ENCODE measurements at places on chromosomes 7 and 10.

DNA sequence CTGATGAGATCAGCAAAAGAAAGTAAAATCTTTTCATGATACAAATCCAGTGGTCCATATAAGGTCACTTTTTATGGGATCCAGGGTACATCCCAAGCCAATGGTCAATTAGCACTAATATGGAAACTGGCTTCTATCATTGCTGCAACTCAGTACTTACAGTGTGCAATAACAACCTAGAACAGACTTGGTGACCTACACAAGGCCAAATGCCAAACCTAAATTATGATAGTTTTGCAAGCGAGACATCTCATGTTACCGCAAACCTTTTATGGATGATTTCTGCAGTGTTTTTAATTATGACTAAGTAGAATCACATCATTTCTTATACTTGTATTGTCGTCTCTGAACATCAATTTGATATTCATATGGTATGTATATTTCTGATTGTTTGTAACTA is 583.5 kb upstream of the SEMA3D start:
- DNase-seq = no peak

DNA sequence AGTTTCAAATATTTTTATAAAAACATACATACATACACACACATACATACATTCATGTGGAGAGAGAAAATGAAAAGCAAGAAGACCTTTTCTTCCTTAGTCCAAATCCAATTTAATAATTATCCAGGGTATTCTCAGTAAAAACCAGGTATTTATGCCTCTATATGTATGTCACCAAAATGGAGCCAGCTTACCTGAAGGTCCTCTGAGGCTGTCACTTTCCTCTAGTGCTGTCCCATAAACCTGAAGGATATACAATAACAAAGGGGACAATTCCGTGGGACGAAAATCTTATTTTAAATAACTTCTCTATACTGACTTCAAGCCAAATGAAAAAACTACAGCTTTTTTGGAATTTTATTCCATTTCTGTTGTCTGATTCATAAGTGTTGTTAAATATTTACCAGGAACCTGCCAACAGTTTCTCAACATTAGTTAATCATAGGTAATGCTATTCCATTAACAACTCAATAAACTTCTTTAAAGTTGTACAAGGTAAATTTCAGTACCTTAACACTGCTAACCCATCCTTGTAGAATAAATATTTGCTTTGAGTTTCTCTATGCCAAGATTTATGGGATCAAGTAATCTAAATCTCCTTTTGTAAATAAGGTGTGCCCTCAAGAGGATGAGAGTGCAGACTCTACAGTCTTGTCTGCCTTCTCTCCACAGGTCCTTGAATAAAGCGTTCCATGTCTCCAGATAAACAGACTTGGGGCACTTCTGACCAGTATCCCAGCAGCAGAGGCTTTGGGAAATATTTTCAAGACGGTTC is 260.3 kb downstream of the AHR start:
- DNase-seq = no peak

- DNase-seq = no peak
Observed at GRCh38 chr10:48503293-48503911, 101.5 kb downstream of the ARHGAP22 start.

DNA sequence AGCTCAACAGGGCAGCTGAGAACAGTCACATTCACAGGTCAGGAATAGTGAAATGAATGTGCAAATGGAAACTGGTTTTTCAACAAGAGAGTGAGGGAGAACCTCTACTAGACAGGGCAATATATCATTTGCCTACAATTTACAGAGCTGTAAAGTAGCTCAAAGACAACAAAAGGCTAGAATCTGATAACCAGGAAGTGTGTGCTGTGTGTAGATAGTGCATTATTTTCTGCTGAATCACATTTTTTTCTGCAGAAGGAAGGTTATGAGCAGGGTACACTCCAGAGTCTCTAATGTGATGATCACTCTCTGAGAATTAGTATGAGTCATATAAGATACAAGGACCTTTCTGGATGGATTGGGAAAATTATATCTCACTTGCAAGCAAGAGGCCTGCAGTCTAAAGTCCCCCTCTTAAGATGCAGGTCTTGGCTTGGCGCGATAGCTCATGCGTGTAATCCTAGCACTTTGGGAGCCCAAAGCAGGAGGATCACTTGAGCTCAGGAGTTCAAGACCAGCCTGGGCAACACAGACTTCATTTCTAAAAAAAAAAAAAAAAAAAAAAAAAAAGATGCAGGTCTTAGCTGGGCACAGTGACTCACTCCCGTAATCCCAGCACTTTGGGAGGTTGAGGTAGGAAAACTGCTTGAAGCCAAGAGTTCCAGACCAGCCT is 59.9 kb upstream of the COBL start:
- DNase-seq = no peak

DNA sequence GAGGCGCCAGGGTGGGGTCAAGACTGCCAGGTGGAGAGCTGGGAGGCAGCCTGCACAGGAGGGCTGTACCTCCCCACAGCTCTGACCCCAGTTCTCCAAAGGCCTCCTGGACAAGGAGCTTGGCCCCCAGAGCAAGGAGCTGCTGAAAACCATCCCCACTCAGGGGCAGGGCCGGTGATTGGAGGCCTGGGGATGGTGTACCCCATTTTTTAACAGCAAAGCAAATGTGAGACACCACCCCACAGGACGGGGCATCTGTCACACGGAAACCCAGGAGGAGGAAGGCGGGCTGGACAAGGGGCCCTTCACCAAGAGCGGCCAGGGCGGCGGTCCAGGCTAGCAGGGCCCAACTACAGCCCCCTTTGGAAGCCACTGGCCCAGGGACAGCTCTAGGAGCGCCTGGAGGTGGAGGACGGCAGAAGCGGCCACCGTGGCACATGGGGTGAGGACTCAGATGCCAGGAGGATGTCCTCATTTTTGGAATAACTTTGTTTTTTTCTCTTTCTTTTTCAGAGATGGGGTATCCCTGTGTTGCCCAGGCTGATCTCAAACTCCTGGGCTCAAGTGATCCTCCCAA is 56.4 kb upstream of the TNRC18 start:
- DNase-seq = no peak

- DNase-seq = no peak
Observed at GRCh38 chr7:3229904-3230470, 71.1 kb upstream of the SDK1 start.

GRCh38 chr7:139727151-139727705 is 50.6 kb downstream of the HIPK2 start:
- no peak for DNase-seq

DNA sequence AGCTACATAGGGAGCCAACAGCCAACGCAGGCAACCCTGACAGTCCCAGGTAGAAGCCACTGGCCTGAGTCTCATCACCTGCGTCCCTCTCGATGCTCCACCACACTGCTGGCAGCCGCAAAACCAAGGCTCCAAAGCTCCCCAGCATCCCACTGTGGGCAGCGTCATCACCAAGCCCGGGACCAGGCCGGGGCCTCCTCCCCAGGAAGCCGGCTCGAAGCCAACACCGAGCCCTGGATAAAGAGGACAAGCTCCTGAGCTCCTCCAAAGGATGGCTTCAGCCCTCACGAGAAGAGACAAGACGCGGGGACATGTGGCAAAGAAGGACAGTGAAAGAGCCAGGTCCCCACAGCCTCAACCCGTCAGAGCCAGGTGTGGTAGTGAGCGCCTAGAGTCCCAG is 23.9 kb downstream of the PARD3 start:
- no peak for DNase-seq

DNA sequence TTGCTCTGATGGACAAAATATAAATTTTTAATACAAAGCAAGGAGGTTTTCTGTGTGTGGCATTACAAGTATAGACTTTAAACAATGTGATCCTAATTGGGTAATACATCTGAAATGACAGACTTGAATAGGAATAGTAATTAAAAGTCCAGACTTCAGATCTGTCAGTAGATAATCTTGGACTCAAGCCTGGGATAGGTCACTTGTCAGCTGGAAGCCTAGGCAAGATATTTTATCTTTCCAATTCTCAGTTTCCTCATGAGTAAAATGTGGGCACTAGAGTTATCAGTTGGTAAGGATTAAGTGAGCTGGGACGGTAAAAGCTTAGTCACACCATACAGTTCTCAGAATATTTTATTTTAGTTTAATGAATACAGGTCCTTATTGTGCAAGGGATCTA is 10.4 kb upstream of the ZMYND11 start:
- no peak for DNase-seq

GRCh38 chr10:132006966-132007365 is 25.2 kb upstream of the BNIP3 start:
- no peak for DNase-seq

DNA sequence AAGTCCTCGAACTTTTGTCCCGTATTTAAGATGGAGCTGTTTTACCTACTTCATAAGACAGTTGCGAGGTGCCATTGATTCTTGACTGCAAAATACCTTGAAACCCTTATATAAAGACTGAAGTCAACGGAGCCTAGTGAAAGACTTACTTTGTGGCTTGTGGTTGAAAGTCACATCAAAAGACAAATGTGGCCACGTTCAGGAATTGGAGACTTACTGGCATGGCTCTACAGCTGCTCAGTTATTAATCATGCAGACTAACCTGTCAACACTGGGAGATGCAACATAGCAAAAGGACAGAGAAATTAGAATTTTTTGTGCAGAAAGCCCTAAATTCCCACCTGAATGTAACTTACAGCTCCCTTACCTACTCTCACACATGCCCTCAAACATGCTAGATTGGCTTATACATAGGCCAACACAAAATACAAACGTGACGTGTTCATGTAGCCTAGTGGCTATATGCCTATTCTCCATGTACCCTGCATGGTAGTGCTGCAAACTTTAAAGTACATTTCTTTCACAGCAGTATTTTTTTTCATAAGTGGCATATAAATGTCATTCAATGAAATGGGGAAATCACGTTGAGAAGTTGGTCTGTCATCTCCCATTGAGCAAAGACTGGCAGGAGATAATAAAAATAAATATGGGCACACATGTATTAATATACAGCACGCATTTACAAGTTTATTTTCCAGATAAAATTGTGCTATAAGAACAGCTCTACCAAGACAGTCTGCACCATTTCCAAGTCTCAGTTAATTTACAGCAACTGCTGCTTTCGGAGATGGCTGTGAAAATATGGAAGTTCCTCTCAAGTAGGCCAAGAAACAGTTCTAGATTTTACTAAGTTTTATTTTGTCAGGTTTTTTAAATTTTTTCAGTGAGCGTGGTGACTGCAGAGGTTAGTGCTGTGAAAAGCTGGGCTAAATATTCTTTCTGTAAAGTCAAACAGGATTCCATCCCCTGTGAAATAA is 170.4 kb upstream of the C7orf33 start:
- no peak for DNase-seq

DNA sequence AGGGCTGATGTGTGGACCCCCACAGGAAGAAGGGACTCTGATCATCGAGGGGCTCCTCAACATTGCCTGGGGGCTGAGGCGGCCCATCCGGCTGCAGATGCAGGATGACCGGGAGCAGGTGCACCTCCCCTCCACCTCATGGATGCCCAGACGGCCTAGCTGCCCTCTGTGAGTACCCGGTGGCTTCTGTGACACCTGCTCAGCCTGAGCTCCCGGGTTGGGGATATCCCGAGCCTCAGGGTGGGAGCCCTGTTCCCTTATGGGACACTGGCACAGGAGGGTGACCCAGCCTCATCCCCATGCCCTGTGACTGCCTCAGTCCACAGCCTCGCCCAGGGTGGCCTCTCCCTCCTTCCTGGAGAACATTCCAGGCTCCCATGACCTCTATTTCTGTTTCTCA is 3.9 kb upstream of the DEPP1 start:
- DNase-seq = no peak

DNA sequence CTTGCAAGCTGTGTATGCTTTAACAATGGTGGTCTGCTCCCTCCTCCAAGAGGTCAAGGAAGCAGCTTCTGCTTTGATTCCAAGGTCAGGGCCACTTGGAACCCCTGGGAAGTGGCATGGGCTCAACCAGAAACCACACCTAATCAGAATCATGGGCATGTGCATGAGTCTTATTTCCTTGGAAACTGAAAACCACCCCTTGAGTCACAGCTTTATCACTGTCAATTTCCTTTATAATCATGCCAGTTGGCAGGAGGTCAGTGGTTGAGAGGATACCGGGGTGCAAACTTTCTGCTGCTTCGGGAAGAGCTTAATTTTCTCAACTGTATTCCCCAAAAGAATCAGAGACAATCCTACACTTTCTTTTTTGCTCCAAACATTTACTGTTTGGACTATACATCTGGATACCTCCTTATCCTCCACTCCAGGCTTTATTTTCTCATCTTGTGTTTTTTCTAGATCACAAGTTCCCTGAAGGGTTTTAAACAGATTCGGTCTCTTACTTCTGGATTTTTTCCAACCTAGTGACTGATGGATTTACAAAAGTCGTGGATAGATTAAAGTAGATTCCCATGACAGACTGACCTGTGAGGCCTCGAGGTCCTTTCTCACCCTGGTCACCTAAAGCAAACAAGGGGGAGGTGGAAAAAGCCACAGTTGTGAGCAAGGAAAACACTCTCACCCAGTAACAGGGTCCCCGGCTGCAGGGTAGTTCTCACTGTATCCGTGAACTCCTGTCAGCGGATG is 36.0 kb downstream of the COL17A1 start:
- no peak for DNase-seq

DNA sequence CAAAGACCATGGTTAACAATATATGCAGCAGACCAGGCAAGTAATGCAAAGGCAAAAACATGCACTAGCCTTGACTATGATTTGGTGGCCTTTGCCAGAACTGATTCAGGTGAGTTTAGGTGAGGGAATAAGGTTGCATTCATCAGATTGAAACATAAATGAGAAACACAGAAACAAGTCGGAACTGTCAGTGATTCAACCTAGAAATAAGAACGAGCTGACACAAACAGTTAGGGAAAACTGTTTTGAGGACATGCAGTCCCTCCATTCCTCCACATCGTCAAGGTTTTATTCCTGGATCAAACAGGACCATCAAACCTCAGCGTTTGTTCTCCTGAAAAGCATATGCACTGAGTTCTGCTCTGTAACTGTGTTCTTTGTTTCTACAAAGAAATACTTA is 1.8 kb downstream of the ZNF248 start:
- DNase-seq = peak; percentile 27

DNA sequence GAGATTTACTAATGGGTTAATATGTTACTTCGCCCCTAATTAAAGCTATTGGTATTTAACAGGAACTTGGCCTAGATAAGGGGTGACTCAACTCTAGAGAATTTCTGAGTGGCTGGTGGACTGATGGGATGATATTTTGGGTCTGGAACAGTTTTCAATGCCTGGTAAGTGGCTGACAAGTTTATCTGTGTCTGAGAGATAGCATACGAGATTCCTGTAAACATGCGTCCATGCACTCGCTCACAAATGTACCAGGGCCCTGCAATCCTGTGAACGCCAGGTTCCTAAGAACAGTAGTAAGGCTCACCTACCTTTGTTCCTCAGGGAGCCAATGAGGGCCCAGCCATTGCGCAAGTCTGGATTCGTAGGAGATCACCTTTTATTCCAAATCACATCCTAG is 683.8 kb upstream of the ANKRD30A start:
- DNase-seq = no peak
